ENCODE measurements at places on chromosomes 5 and 9.

- DNase-seq = no peak
These were observed 6.3 kb upstream of the NR5A1 start for GRCh38 chr9:124513376-124513994.

GRCh38 chr9:84583866-84584265, 85.7 kb upstream of the NTRK2 start:
- DNase-seq = no peak

DNA sequence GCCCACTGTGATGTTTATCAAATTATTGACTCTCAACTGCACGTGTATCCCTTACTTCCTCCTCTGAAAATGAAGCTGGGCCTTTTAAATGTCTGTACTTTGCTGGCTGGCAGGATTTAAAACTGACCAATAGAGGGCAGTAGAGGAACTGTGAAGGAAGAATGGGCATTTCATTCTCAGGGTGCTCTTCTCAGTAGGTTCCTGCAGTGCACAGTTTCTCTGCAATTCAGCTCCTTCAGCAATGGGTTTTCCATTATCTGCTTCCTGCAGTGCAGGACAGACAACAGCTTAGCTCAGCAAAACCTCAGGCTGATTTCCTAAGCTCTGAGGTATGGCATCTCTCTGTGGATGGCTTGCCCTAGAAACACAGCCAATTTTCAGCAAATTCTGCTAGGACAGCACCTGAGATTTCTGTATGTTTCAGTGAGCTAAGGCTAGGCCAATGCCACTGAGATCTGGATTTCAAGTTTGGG, 298.4 kb upstream of the PRDM9 start:
- DNase-seq = no peak

GRCh38 chr5:177332031-177332895, 19.2 kb downstream of the LMAN2 start:
- no peak for DNase-seq

- DNase-seq = no peak
These were observed 19.0 kb downstream of the NACC2 start for GRCh38 chr9:136075881-136076678.

GRCh38 chr5:134523543-134524271, 1.8 kb upstream of the JADE2 start:
- DNase-seq = no peak

DNA sequence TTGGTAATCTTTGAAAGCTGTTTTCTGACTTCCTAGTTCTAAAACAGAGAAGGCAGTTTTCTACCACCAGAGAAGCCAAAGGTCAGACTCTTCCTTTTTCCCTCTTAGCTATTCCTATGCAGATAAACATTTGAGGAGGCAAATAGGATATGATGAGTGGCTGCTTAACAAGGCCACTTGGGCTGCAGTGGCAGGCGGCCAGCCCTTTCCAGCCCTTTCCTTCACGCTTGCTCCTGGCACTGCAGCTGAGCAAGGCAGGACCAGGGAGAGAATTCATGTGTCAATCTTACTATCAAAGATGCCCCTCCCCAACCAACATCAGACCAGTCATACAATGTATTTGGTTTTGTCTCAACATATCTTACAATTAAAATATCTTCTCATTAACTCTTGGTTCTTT, 36.8 kb upstream of the RNF38 start:
- DNase-seq = no peak

GRCh38 chr5:157571357-157571827, 4.2 kb downstream of the ADAM19 start:
- no peak for DNase-seq

- DNase-seq = no peak
These were observed 1118.6 kb upstream of the CDH9 start for GRCh38 chr5:28156981-28157380.

- no peak for DNase-seq
These were observed 39.3 kb upstream of the PTGS1 start for GRCh38 chr9:122331523-122331927.

GRCh38 chr9:16883586-16883985, 13.1 kb upstream of the BNC2 start:
- DNase-seq = no peak

GRCh38 chr5:13921578-13921977, 22.9 kb downstream of the DNAH5 start:
- DNase-seq = no peak

DNA sequence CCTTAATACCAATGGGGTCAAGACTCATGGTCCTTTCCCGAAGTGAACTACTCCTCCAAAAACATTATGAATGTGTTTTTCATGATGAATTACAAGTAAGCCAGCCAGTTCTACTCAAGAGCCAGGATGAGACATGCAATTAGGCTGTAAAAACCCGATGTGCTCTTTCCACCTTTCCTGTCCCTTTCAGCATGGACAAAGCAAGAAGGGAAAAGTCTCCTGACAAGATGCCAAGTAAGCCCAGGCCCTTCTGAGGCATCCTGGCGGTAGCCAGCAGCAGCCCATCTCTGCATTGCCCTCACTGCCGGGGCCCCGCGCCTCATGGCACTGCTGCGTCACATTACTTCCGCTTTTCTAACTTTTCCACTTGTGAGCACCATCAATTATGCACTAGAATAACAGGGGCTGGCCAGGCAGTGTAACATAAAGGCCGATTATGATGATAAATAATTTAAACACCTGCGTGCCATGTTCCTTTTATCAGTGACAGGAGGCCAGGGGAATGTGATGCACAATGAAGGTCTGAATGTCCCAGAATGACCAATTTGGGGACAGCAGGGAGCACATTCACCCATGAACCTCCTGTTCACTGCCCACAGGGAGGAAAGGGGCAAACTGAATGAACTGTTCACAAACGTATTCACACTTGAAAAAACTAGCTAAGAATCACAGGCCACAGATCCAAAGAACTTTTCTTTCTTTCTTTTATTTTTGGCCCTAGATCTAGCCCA, 37.4 kb downstream of the EFNA5 start:
- DNase-seq = no peak

GRCh38 chr5:14727428-14727865, 62.9 kb downstream of the OTULIN start:
- DNase-seq = peak; percentile 46

- no peak for DNase-seq
These were observed 774.5 kb upstream of the RGMB start for GRCh38 chr5:97998941-97999340.

GRCh38 chr5:964821-965220, 43.8 kb upstream of the NKD2 start:
- DNase-seq = no peak

- no peak for DNase-seq
These were observed 278.8 kb downstream of the EBF1 start for GRCh38 chr5:158820891-158821290.

- DNase-seq = no peak
These were observed 297.4 kb upstream of the ZNF608 start for GRCh38 chr5:125043781-125044391.

- no peak for DNase-seq
These were observed 274.4 kb downstream of the FSTL4 start for GRCh38 chr5:133337795-133338445.

- peak; percentile 51 for DNase-seq
These were observed 19.8 kb downstream of the TRIP13 start for GRCh38 chr5:912280-913091.

DNA sequence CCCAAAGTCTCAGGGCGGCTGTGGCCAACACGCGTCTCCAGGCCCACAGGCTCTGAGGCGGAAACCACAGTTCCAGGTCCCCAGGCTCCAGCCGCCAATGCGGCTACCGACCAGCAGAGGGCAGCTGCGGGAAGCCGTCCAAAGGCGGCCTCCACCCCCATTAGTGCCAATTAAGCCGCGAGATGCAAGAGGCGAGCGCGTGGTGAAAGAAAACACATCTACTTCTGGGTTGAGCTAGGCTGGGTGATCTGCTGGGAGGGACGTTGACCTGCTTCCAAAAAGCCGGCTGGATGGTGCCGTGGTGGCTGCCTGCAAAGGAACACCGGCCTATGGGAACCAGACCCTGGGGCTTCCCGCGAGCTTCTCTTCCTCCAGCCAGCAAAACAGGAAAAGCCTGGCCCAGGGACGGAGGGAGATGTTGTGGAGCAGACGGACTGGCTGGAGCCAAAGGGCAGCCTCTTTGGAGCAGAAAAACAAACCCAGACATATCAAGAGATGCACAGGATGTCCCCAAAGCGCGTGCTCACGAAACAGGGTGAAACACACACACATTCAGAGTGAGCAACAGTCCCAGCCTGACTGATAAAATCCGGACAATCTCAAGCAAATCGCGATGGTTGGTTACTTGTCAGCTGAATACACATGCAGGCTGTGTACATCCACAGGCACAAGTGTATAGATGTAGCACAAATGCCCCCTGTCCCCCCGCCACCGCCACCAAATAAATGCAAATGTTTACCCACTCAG, 187.1 kb upstream of the BRINP1 start:
- peak; percentile 8 for DNase-seq

GRCh38 chr9:11577522-11577921, 964.7 kb upstream of the PTPRD start:
- DNase-seq = no peak

- DNase-seq = no peak
These were observed 94.7 kb upstream of the ACO1 start for GRCh38 chr9:32289756-32290155.

DNA sequence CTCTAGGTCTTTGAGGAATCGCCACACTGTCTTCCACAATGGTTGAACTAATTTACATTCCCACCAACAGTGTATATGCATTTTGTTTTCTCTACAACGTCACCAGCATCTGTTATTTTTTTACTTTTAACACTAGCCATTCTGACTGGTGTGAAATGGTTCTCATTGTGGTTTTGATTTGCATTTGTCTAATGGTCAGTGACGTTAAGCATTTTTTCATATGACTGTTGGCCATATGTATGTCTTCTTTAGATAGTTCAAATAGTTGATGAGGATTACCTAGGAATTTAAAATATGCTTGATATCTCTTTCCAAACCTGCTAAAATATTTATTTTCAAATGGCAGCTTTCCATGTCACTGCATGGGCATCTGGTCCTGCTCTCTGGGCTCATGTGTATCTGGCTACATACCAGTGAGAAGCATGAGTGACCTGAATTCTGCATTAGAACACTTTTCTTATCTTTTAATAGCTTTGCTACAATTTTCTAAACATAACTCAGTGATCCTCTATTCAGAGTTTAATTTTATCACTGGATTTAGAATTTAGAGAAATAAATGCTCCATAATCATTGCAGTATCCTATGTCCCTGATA, 95.8 kb upstream of the ADAMTS16 start:
- no peak for DNase-seq

DNA sequence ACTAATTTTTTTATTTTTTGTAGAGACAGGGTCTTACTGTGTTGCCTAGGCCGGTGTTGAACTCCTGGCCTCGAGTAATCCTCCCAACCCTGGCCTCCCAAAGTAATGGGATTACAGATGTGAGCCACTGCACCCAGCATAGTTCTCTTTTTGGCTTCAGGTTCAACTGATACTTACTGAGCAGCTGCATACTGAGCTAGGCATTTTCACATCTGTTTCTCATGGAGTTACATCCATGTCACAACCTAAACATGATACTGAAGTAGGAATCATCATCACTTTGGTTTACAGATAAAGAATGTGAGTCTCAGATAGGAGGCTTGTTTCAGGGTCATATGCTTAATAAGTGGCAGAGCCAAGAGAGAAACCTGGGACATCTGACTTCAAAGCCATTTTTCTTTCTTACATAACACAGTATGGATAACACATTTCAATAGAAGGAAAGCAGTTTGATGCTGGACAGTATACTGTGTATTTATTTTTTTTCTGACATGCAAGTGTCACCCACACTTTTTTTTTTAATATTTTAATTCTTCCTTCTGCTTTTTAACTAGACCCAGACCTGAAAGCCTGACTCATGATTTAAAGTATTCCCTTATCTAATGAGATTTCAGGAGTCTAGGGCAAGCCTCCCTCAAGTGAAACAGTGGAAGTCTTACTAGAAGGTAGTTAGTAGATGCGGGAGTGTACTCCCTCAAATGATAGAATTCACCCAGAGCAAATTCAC, 90.8 kb downstream of the HACD4 start:
- DNase-seq = no peak

- DNase-seq = no peak
These were observed 14.8 kb downstream of the RASEF start for GRCh38 chr9:83047839-83048775.

DNA sequence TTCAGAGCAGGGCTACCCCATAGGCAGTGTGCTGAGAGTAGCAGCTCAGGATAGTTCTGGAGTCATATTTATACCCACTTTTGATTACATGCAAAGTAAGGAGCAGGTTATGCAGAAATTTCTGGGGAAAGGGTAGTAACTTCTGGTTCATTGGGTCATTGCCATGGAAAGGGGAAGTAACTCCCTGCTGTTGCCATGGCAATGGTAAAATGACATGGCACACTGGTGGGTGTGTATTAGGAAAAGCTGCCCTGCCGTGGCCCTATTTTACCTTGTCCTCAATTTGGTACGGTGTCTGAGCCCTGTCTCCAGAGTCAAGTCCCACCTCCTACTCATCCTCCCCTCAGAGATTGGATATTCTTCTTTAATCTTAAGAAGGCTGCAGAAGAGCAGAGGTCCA, 526.7 kb upstream of the TYRP1 start:
- DNase-seq = no peak

DNA sequence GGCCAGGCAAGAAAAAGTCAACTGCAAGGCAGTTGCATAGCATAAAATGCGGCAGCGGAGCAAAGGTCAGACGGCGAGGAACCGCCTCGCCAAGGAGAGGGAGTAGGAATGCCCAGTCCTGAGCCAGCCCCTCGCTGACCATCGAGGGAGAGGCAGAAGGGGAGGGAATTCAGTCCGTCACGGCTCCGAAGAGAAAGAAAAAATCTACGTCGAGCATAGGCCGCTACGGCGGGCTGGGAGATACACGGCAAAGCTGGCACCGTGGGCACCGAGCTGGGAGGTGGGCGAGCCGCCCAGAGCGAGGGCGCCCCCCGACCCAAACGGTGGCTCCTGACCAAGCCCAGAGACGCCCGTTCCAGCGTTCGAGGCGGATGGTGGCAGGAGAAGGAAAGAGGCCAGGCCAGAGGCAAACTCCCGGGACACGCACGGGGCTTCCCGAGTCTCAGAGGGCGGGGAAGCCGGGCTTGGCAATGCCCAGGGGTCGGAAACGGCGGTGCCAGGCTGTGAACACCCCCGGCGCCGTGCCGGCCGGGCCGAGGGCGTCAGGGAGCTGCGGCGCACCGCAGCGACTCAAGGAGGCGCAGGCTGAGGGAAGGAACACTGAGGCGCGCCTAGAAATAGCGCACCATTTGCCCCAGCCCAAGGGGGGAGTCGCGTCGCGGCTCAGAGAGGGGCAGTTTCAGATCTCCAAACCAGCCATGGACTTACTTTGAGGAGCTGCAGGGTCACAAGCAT, 518 bp downstream of the SPRY4 start:
- no peak for DNase-seq

DNA sequence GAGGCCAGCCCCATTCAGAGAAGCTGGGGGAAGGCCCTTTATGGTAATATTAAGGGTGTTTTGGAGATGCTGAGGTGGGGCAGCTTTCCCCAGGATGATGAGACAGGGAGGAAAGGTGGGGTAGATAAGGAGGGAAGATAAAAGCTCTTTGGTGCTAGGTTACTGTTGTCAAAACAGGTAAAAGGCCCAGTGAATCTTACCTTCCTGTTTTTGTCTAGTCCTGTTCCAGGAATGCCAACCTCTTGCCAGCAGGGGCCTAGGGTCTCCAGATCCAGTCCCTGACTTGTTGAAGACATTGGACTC, 797 bp upstream of the CCL27 start:
- DNase-seq = no peak

- DNase-seq = no peak
These were observed 81.3 kb downstream of the SH3GL2 start for GRCh38 chr9:17660158-17660557.

All from stimulated activated CD8-positive, alpha-beta memory T cell treated with anti-CD3 and anti-CD28 coated beads, Interleukin-7, amount 100 ng/mL, for 24 hours (primary cell).